ENCODE measurements at places on chromosomes 12 and 14. TPM values are rescaled to one million over a fixed set of nuclear protein-coding genes. Genes with fewer than 3 reads are reported as not detected.

TMEM132C gene
- not detected for total RNA-seq

DNA sequence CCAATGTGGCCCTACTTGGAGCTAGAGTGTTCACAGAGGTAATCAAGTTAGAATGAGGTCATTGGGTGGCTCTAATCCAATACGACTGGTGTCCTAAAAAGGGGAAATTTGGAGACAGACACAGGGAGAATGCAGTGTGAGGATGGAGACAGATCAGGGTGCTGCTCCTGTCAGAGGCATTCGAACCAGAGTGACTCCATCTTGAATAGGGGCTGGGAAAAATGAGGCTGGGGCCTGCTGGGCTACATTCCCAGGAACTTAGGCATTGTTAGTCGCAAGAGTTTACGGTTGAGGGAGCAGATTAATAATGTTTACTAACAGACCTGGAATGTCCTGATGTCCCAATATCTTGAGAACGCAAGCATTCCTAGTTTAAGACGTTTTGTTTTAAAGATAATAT lies 20.2 kb downstream of the TNFAIP2 start:
- no peak for DNase-seq

LIN7A gene
- under 0.01 TPM for total RNA-seq

LRRC10 gene
- total RNA-seq: not detected

MSRB3 gene
- total RNA-seq: 27.7 TPM

DNA sequence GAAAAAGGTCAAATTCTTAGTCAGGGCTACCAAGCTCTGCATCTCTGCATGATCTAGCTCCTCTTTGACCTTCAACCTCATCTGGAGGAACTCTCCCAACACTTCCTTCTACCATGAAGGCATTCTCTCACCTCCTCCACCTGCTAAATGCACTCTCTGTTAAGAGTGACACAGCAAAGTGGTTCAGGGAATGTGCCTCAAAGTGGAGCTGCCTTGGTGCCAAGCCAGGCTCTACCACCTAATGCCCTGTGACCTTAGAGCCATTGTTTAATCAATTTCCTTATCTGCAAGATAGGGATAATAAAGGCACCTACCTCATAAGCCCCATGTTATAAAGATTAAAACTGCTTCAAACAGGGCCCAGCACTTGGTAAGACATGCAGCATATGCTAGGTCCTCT lies 236.7 kb downstream of the ANO2 start:
- no peak for DNase-seq

GRCh38 chr14:58625438-58625837 lies 12.3 kb upstream of the DACT1 start:
- DNase-seq: no peak

GRCh38 chr14:25026476-25027137 lies 23.3 kb downstream of the STXBP6 start:
- no peak for DNase-seq

- no peak for DNase-seq
Measured at GRCh38 chr14:50082784-50083466, 33.4 kb downstream of the VCPKMT start.

DNA sequence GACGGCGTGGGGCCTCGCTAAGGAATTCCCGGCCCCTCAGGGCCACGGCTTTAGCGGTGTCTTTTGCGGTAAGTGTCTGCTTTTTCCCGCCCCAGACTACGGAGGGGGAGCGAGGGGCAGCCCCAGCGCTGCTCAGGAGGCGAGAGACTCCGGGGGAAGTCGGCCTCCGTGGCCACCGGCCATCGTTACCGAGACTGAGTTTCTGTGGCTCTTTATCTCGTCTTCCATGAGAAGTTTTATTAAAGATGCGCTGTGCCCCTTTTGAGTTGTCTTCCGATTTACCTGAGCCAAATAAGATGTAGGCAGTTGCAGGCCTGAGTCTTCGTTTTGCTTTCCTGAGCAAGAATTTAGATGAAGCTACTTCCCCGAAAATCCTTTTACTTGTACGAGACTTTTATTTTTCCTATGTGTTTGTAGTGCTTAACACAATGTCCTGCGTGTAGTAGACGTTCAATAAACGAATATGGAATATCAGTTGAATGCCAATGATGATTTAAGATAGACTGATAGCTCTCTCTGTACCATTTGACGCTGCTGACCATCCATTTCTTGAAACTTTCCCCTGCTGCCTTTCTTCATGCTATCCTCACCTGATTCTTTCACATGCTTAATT lies 462 bp downstream of the SRP54 start:
- DNase-seq: no peak

GRCh38 chr12:56683-57346 lies 9.8 kb upstream of the IQSEC3 start:
- DNase-seq: no peak

- DNase-seq: peak; percentile 35
Measured at GRCh38 chr12:54009171-54010052, 627 bp downstream of the HOXC8 start.

DNA sequence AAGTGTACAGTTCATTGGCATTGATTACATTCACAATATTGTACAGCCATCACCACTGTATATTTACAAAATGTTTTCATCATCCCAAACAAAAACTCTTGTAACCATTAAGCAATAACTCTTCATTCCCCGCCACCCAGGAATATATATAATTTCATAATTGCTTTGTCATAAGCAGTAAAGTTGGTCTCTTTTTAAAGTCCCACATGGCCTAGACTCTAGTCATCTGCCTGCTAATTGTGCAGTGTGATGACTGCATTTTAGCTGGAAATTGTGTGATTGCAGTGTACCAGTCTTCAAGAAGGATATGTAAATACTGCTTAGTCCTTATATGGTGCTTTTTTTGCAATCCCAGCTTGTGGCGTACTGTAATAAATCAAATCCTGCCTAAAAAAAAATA lies 75.1 kb upstream of the ATP2A2 start:
- no peak for DNase-seq

DLGAP5 gene
- total RNA-seq: 109 TPM

GRCh38 chr14:91636604-91637003 lies 95.3 kb downstream of the CATSPERB start:
- no peak for DNase-seq

DNA sequence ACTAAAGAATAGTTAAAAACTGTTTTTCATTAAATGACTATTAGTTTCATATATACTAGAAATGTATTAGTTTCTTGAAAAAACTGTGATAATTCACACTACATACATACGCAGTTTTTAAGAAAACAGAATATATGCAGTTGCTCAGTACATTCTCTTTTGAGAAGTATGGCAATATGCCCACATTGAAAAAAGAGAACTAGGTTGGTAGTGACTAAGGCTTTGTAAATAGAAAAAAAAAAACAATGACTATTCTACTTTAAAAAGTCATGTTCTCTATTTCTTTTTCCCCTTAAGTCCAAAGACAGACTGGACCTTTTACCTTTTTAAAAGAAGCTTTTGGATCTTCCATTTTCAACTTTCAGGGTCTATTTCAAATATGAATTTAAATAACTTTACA lies 25.0 kb downstream of the SNX6 start:
- DNase-seq: no peak

- peak; percentile 51 for DNase-seq
Measured at GRCh38 chr12:22333186-22333712, 1.3 kb downstream of the ST8SIA1 start.

DNA sequence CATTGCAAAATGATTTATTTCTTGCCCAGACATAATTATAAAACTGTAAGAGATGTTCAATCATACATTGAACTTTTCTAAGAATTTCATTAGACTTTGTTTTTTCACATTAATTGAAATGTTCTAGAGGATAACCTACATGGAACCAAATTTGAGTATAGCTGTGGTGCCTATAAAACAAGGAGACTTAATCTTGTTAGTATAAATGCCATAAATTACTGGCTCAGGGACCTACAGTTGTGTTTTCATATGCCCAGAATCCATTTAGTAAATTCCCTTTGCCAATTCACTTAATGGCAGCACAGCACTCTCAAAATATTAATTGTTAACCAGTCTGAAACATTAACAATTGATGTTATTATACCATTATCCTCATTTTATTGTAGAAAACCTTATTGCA lies 488.5 kb downstream of the NELL2 start:
- DNase-seq: no peak

NINJ2 gene
- 4.1 TPM for total RNA-seq

DNA sequence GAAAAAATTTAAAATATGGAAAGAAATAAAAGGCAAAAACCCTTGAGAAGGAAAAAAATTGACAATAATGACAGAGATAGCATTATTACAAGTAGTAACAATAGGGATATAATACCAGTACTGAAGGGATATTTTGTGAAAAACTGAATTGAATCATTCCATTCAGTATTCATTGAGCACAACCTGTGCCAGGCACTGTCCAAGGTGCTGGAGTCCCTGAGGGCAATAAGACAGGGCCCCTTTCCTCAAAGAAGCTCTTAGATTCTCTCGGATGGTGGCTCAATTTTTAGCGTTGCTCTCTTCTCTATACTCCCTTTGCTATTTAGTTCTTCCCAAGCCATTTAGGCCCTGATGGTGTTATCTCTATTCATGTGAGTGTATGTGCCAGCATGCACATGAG lies 34.3 kb upstream of the GAS2L3 start:
- DNase-seq: no peak

RTL1 gene
- total RNA-seq: not detected

KLHDC1 gene
- total RNA-seq: 1.5 TPM

DNA sequence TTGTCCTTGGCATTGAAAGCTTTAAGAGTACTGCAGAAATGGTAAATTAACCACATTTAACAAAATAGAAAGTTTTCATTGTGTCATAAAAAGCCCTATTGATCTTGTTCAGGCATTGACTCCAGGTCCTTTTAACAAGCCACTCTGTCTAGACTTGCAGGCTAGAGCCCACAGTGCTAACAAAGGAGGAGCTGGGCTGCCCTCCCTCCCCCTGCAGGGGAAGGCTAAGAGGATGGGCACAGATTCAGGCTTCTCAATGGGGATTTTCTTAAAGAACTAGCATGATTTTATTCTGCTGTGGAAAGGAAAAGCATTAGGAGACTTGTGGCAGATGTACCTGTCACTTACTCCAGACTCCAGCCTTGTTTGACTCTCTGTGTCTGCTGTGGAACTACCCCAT lies 463.6 kb downstream of the NRXN3 start:
- DNase-seq: no peak

GRCh38 chr14:89025561-89026236 lies 201.2 kb downstream of the TTC8 start:
- peak; percentile 82 for DNase-seq

GRCh38 chr14:94175011-94175745 lies 1.1 kb downstream of the PPP4R4 start:
- no peak for DNase-seq

RHOF gene
- 1.1 TPM for total RNA-seq

ACOT4 gene
- 3.6 TPM for total RNA-seq

DNA sequence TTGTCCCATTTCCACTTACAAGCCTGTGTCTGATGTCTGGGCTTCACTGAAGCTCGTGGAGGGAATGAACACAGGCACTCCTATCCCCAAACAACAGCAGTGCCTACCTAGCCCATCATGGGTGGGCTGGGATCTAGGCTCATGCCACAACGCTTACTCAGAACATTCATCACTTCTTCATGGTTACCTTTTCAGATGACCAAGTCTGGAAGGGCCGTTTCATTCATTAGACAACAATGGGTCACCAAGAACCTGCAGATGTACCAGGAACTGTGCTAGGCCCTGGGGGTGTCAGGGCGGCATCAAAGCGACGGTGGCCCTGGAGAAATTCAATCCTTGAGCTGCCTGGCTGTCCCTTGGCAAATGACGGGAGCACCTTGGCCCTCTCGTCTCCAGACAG lies 64.9 kb upstream of the FZD10 start:
- no peak for DNase-seq
